ENCODE measurements at places on chromosomes 1 and 21. TPM values are rescaled to one million over a fixed set of nuclear protein-coding genes. Genes with fewer than 3 reads are reported as not detected.

COL18A1 gene
- total RNA-seq = 65.3 TPM

SPRR2G gene
- not detected for total RNA-seq

PYHIN1 gene
- total RNA-seq = 16.0 TPM

REG4 gene
- 3.1 TPM for total RNA-seq

FCRL4 gene
- not detected for total RNA-seq

HTR6 gene
- 1.1 TPM for total RNA-seq

INTS3 gene
- 23.5 TPM for total RNA-seq

CAMK2N1 gene
- total RNA-seq = 6.6 TPM

MCOLN3 gene
- total RNA-seq = 0.11 TPM

PRDM16 gene
- total RNA-seq = not detected

PADI2 gene
- not detected for total RNA-seq

RGS16 gene
- 12.0 TPM for total RNA-seq

C1orf141 gene
- total RNA-seq = not detected

AIRE gene
- not detected for total RNA-seq

CLCA4 gene
- not detected for total RNA-seq

ADGRL4 gene
- not detected for total RNA-seq

PGLYRP3 gene
- total RNA-seq = not detected

RAB3GAP2 gene
- 34.3 TPM for total RNA-seq

UBASH3A gene
- 62.9 TPM for total RNA-seq

DIO1 gene
- total RNA-seq = not detected

C2CD2 gene
- total RNA-seq = 6.7 TPM

CFHR5 gene
- total RNA-seq = not detected

PLEKHN1 gene
- total RNA-seq = 0.60 TPM

PTPRU gene
- 0.25 TPM for total RNA-seq

RPAP2 gene
- total RNA-seq = 29.4 TPM

ABCA4 gene
- total RNA-seq = not detected

ASCL5 gene
- 0.73 TPM for total RNA-seq

HMGCL gene
- total RNA-seq = 10.2 TPM

AXDND1 gene
- 0.98 TPM for total RNA-seq

LCE6A gene
- total RNA-seq = not detected

PRAMEF27 gene
- not detected for total RNA-seq

NID1 gene
- not detected for total RNA-seq

NPHS2 gene
- total RNA-seq = not detected

MROH9 gene
- total RNA-seq = not detected

LCE1C gene
- not detected for total RNA-seq

ZNF436 gene
- total RNA-seq = 3.4 TPM

LRRC3 gene
- 0.68 TPM for total RNA-seq

GSTM1 gene
- 11.5 TPM for total RNA-seq

KCNJ6 gene
- not detected for total RNA-seq

MSH4 gene
- 0.08 TPM for total RNA-seq

CR1L gene
- total RNA-seq = not detected

LAD1 gene
- total RNA-seq = not detected

ESPN gene
- total RNA-seq = 5.5 TPM

ZSCAN20 gene
- total RNA-seq = 0.19 TPM

DMBX1 gene
- not detected for total RNA-seq

GBP3 gene
- total RNA-seq = 18.6 TPM

CITED4 gene
- 31.4 TPM for total RNA-seq

OLFM3 gene
- total RNA-seq = not detected

OR10K1 gene
- total RNA-seq = not detected

GJA9 gene
- not detected for total RNA-seq

CXADR gene
- 0.69 TPM for total RNA-seq

FCMR gene
- total RNA-seq = 119 TPM

PPOX gene
- 19.8 TPM for total RNA-seq

CFHR2 gene
- not detected for total RNA-seq

HAPLN2 gene
- 0.24 TPM for total RNA-seq

ARHGEF10L gene
- total RNA-seq = not detected

LMX1A gene
- total RNA-seq = not detected

Data from CD8-positive, alpha-beta T cell (primary cell).